ENCODE measurements at places on chromosomes 13 and 19.
A peak's percentile ranks its signal among the peaks of the same experiment; 100 is the strongest.

DNA sequence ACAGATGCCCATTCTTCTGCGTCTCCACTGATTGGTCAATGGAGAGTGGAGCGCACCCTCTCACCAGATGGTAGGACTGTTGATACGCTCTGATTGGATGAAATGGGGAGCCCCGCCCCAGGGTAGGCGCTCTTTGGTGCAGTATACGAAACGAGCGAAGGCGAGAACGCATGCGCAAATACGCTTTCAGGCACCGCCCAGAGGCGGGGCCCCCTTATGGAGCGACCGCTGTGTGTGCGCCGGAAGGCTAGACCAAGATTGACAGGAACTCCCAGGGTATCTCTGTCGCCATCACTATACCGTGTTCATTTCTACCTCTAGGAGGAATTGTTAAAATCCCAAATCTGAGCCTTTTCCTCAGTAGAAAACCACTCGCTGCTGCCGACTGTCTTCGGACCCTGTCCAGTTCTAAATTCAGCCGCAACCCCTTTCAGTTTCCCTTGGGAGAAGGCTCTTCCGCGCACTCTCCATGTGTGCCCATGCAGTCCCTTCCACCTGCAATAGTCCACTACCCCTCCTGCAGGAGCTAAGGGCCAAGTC is 720 bp upstream of the HNRNPL start:
- no peak for DNase-seq

- DNase-seq, result no peak
Observed at GRCh38 chr13:96996107-96996506, 1.8 kb upstream of the OXGR1 start.

- no peak for DNase-seq
Observed at GRCh38 chr19:741506-742131, 9.3 kb upstream of the MISP start.

DNA sequence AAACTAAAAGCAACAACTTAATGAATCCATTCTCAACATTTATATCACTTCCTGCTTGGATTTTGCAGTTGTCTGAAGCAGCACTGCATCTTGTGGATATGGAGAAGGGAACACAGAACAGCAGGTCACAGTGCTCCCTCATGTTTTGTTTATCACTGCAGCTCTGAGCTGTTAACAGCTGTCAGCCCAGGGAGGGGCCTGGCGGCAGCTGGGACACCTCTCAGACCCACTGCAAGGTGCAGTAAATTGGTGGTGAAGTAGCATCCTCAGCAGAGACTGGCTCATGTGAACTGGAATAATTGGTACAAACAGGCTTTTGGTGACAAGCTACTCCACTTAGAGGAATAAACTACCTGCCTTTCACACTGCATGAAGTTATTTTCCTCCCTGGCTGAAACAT is 170.4 kb downstream of the LIG4 start:
- DNase-seq, result no peak

DNA sequence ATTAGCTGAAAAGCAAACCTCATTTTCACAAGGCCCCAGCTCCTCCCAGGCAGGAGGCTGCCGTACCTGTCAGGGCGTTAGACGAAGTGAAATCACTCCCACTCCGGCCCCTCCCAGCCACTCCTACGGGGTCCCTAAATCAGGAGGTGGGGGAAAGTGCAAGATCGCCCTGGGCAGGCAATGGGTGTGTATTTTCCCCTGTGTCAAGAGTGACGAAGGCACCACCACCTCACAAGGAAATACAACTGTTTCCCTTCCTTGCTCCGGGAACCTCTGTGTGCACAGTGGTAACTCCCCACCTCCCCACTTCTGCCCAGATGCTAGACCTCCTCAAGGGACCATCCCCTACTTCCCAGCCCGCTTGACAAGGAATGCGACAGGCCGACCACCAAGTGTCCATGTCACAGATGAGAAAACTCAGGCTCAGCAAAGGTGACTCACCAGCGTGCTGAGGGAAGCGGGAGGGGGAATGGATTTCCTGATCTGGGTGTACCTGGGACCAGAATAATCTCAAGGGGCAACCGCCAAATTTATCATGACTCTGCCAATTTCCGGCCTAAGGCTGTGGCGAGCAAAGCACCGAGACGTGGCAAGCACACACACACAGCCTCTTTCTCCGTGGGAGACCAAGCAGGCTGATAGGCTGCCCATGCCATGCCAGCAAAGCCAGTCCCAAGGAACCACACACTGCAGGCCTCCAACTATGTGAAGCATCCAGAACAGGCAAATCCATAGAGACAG is 7.3 kb downstream of the PPP6R1 start:
- DNase-seq, result no peak

GRCh38 chr13:114099191-114099590 is 33.2 kb downstream of the RASA3 start:
- DNase-seq, result peak; percentile 89

GRCh38 chr19:15820646-15821045 is 5.2 kb upstream of the OR10H1 start:
- DNase-seq, result no peak

DNA sequence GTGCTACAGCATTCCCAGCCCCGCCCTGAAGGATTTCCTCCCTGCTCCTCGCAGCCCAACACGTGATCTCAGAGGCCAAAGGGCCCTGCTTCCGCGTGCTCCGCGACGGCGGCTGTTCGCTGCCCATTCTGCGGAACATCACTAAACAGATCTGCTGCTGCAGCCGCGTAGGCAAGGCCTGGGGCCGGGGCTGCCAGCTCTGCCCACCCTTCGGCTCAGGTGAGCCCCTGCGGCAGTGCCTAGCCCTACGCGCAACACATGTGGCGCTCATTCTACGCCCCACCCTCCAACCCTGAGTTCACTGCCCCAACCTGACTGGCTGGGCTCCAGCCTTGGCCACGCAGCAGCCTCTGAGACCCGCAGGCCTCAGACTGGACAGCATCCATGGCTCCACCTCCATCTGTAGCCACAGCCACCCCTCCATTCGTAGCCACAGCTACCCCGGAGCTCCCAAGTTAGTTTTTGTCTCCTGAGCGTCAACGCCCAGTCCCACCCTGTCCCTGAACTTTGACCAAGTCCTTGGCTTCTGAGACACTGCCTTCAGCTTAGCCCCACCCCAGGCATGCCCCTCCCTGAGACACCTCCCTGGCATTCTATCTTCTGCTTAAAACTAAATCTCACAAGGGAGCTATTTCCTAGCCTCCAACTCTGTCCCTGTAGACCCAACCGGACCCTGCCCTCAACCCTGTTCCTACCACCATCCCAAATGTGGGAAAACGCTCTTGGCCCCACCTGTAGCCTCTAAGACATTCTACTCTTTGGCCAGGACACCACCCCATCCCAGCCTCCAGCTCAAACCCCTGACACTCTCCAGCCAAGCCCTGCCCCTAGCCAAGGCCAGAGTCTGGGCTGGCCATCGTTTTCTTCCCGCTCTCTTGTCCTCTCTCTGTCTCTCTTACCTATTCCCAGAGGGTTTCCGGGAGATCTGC is 6.4 kb downstream of the LTBP4 start:
- DNase-seq, result no peak

Data from left cardiac atrium (tissue), 4 donors.